NCI-H2081 treated with DMSO at 0.1 percent for 48 hours (cell line): ENCODE measurements at places on chromosomes 2 and 18.

GRCh38 chr2:30757749-30758148 lies 49.5 kb downstream of the CAPN13 start:
- DNase-seq, result no peak

- no peak for DNase-seq
Measured at GRCh38 chr2:227848146-227848545, 23.3 kb upstream of the DAW1 start.

- no peak for DNase-seq
Measured at GRCh38 chr2:71000780-71001591, 6.3 kb upstream of the TEX261 start.

DNA sequence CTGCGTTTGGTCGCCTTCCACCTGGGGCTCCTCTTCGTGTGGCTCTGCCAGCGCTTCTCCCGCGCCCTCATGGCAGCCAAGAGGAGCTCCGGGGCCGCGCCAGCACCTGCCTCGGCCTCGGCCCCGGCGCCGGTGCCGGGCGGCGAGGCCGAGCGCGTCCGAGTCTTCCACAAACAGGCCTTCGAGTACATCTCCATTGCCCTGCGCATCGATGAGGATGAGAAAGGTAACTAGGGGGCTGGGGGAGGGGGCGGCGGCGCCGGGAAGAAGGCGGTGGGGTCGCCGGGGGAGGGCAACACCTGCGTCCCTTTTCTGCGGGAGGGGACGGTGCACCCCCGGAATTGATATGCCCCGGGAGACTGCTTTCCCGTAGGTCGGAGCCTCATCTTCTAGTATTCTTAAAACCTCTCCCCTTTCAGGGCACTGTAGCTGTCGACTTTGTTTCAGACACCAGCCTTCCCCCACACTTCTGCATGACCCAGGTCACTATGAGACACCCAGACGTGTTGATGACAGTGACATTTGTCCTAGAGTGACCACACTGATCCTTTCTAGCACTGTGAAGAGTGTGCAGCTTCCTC lies 755 bp downstream of the SPAST start:
- no peak for DNase-seq

- DNase-seq, result no peak
Measured at GRCh38 chr2:76946631-76947145, 575.5 kb downstream of the LRRTM4 start.
